ENCODE measurements at places on chromosomes 12 and 14.
A peak's percentile ranks its signal among the peaks of the same experiment; 100 is the strongest.

GRCh38 chr14:28656704-28657255 is 109.8 kb upstream of the FOXG1 start:
- peak; percentile 57 for DNase-seq

DNA sequence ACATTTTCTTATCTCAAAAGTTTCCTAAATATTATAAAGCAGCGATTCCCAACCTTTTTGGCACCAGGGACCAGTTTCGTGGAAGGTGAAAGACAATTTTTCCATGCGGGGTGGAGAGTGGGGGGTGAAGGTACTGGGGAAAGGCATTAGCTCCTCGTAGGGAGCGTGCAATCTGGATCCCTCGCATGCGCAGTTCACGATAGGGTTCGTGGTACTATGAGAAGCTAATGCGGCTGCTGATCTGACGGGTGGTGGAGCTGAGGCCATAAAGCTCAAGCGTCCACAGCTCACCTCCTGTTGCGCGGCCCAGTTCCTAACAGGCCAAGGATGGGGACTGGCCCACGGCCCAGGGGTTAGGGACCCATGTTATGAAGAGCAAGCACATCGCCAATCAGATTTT is 29.9 kb downstream of the NEUROD4 start:
- DNase-seq: no peak

DNA sequence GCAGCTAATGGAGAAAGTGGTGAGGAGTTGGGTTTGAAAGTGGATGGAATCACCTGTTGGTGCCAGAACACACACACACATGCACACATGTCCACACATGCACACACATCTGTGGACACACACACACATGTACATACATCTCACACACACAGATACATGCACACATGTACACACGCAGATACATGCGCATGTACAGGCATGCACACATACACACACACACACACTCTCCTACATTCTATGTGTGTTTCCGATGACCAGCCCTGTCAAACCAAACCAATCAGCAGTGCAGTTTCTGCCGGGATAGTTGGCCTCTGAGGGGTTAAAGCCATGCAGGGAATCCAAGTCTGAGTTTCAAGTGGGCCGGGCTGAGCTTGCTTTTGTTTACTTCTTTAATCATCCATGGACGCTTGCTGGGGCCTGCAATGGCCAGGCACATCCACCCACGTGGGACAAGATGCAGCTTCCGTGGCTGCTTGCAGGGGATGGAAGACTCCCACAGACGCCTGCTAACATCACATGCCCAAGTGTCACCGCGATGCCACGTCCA is 52.5 kb downstream of the GALNT9 start:
- no peak for DNase-seq

GRCh38 chr12:51118706-51119105 is 35.3 kb upstream of the CSRNP2 start:
- no peak for DNase-seq

- DNase-seq: no peak
Measured at GRCh38 chr14:45051180-45051579, 32.7 kb upstream of the PRPF39 start.

DNA sequence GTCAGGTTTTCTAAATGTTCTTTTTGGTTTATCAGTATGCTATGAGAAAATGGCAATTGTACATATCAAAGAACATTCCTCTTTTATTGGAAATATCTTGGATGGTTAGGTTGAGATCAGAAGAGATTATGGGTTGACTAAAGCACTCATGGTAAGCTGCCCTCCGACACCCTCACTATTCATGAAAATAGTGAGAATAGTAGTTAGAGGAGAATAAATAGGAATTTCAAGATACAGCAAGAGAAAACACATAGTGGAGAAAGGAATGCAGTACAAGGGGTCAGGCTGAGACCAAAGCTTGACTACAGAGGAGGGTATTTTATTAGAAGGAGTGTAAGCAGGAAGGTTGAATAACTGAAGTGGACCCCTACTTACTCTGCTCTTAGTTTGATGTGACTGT is 112.5 kb downstream of the PTPRQ start:
- no peak for DNase-seq

- peak; percentile 78 for DNase-seq
Measured at GRCh38 chr14:73283608-73284379, 46.5 kb downstream of the PAPLN start.

- DNase-seq: no peak
Measured at GRCh38 chr14:74574090-74574433, 38.0 kb downstream of the LTBP2 start.

DNA sequence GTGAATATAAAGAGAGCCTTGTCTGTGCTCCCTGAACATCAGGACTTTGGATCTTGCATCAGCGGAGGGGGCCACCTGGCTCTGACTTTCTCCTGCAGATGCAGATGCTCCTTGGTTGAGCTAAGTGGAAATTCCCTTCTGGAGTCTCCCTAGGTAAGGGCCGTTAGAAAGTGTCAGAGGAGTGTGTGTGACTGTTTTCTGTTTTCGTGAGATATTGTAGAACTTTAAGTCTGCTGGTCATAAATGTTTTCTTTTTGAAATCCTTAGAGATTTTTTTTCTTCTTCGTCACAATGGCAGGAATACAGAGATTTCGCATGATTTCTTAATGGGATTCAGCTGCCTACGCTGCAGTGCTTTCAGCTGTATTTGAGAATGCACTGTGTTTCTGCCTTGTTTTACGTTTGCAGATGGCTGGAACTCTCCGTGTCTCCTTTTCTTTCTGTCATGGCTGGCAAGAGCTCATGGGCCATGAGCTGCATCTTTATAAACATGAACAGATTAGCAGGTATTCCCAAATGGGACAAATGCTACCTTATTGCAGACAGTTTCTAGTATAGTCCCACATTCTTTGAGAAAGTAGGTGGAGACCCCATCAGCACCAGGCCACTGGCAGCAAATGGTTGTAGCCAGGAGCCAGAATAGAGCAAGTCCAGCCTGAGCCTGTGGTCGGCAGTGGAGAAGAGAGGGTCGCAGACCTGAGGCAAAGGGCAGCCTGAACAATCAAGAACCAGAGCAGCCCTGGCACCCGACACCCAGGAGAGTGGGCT is 76.2 kb upstream of the FRMD6 start:
- peak; percentile 60 for DNase-seq

- DNase-seq: no peak
Measured at GRCh38 chr12:102401087-102401486, 79.3 kb downstream of the IGF1 start.

DNA sequence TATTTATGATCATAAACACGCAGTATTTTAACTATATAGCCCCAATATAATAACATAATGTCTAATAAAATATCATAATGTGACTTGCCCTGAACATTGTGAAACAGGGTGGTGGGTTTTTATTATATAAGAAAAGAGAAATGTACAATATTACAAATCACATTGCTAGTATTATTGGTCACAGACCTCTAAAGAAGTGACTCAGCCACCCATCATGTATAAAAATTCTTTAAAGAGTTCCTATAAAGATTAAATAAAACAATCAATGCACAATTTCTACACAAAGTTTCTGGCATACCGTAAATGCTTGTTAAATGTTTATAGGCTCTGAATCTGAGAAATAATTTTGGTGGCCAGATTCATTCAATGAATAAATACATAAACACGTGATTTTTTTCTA is 28.9 kb downstream of the ABCC9 start:
- no peak for DNase-seq

- DNase-seq: no peak
Measured at GRCh38 chr12:118611295-118611694, 234.9 kb downstream of the SUDS3 start.

DNA sequence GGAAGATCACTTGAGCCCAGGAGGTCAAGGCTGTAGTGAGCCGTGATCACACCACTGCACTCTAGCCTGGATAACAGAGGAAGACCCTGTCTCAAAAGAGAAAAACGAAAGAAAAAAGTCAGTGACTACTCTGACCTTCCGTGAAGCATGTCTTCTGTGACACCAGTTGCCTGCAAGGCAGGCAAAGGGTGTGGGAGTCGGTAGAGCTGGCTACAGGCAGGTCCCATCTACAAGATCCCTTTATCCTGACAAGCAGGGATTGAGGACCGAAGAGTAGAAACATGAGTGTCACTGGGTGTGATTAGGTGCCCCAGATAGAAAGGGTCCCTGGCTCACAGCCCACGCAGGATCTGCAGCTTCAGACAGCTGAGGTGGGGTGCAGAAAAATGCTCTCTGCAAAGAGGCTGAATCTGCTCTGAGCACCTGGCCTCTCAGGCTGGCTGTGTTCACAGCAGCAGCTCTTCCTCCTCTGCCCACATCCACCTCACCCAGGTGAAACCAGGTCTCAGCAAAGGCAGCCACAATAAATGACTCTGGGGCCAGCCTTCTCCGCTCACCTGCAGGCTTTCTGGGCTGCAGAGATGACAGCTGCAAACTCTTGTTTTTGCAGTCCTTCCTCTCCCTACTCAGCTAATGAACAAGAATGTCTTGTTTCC is 28.6 kb upstream of the HSP90B1 start:
- peak; percentile 24 for DNase-seq

DNA sequence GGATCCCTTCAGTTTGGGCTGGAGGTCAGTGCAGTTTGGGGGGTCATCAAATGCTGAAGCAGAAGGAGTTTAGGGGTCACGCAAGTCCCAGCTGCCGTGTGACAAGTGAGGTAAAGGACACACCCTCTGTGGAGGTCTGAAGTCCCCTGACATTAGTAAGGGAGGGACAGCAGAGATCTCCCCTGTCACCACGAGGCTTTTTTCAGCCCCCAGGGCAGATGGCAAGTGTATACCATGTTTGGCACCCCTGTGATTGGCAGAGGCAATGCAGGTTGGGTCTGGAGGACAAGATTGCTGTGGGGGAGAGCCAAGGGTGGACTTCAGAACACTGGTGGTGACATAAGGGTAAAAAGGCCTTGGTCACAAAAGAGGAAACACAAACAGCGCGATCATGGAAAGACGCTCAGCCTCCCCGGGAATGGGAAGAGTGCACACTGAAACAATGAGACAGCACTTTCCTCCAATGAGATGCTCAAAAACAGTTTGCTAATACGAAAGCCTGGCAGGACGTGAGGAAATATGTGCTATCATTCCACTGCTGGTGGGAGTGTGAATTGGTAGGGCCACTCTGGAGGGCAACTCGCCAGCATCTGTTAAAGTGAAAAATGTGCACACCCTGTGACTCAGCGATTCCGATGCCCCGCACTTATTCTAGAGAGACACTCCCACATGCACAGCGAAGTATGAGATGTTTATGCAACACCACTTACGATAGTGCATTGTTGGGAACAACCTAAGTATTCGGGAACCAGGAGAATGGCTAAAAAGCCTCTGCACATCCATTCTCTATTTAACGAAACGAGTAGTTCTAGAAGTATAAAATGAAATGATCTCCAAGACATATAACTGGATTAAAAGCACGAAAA is 14.4 kb upstream of the CD27 start:
- peak; percentile 45 for DNase-seq

DNA sequence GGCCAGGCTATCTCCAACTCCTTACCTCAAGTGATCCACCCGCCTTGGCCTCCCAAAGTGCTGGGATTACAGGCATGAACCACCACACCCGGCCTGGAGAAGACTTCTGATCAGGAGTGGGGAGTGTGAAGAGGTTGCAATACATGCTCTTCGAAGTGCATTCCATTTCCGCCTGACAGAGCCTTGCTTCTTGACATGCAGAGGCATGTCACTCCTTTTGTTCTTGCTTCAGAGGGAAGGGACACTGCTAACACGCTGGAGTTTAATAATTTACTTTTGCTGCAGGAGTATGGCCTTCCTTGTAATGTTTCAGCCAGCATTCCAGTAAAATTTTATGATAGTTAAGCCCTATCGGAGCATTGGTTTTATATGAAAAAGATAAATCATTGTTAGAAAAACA is 74.9 kb downstream of the SLC25A47 start:
- peak; percentile 61 for DNase-seq

GRCh38 chr12:104342635-104343249 is 39.2 kb downstream of the EID3 start:
- no peak for DNase-seq

DNA sequence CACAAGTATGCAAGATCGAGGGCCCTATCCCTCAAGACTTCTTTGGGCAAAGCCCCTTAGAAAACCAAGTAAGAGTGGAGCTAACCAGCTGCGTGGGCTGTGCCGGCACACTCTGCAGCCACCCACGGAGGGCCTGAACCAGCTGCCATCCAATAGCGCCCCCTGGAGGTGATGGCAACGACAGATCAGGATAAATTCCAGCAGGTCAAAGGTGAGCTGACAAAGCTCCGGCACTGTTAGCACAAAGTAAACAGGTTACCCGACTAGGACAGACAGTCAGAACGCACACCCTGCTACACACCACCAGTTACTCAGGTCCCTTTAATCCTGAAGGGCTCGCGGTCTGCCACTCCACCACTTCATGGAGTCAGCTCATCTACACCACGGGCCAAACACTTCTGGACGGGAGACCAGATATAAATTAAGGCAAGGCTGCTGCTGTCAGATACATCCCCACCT is 4.9 kb downstream of the ZBTB39 start:
- peak; percentile 6 for DNase-seq

DNA sequence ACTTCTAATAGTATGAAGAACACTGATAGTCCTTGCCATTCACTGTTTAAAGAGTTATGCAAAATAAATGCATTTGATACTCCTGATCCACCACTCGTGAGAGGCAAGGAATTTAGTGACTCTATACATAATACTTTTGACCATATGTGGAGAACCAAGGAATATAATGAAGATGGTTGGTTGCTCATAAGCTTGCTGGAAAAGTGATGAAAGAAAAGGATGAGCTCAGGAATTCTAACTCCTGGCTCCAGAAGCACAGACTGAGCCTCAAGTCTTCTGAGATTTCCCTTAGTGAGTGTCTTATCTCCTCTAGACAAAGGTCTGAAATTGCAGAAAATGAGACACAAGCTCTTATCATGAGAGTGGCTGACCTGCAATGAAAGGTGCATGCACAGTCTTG is 57.1 kb upstream of the KRAS start:
- DNase-seq: no peak

GRCh38 chr12:108318472-108319275 is 20.4 kb downstream of the CMKLR1 start:
- no peak for DNase-seq

DNA sequence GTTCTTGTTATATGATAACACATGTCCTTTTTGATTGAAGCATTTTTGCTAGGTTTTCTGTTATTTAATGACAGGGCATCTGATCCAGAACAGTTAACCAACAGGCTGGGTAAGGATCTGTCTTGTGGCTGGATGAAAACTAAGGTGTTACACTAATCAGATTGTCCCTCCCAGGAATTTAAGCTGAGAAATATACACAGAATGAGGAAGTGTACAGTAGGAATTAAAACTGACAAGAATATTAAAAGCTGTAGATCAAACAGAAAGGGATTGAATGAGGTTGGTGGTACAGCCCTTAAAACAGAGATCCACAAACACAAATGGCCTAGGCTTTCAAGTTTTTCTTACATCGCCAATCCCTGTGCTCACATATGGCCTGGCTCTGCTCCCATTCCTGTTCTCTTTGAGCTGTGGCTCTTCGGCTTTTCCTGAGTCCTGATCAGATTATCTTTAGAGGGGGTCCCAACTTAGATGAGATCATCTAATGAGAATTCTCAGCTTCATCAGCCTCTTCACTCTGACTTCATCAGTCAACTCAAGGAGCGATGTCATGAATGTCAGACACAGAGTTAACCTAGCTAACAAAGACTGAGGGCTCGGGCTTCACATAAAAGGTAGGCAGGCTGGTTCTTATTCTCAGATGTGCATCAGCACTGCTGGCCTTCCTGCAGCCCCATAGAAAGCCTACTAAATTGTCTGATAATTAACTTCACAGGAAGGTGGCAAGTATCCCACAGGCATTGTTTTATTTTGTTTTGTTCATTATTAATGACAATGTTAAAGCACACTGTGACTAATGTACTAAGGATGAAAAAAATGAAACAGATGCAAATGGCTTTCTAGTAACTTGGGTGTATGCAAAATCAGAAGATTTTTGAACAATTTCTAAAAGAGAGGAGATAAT is 11.4 kb downstream of the PYGL start:
- no peak for DNase-seq

All from NCI-H2171 treated with DMSO at 0.1 percent for 48 hours (cell line).